ENCODE measurements at places on chromosomes 5 and 9. TPM values are rescaled to one million over a fixed set of nuclear protein-coding genes. Genes with fewer than 3 reads are reported as not detected.

DNA sequence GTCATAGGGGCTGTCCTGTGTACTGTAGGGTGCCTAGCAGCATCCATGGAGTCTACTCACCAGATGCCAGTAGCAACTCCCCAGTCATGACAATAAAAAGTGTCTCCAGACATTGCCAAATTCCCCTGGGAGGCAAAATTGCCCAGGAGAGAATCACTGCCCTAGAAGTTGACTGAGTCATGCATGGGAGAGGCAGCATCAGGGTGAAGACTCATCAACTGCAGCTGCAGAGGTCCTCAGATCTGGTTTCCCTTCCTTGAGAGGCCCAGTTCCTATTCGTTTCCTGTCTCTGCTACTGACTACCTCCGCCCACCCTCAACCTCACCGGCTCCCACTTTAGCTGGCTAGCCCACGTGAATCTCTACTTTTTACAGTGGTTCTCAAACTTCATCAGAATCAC, 88.6 kb upstream of the AGXT2 start:
- no peaks in the 10 kb centered on the region for H3K36me3 ChIP-seq
- no peaks in the 10 kb centered on the region for H3K27me3 ChIP-seq
- 0 out of 2 replicates have a peak, but pooled peaks cover 6% of the 10 kb centered on the region for H3K4me1 ChIP-seq
- DNase-seq: no peak
- no peak overlapping the region for H3K4me3 ChIP-seq

GRXCR2 gene
- total RNA-seq: 0.16 TPM

PCDHA3 gene
- total RNA-seq: not detected

DNA sequence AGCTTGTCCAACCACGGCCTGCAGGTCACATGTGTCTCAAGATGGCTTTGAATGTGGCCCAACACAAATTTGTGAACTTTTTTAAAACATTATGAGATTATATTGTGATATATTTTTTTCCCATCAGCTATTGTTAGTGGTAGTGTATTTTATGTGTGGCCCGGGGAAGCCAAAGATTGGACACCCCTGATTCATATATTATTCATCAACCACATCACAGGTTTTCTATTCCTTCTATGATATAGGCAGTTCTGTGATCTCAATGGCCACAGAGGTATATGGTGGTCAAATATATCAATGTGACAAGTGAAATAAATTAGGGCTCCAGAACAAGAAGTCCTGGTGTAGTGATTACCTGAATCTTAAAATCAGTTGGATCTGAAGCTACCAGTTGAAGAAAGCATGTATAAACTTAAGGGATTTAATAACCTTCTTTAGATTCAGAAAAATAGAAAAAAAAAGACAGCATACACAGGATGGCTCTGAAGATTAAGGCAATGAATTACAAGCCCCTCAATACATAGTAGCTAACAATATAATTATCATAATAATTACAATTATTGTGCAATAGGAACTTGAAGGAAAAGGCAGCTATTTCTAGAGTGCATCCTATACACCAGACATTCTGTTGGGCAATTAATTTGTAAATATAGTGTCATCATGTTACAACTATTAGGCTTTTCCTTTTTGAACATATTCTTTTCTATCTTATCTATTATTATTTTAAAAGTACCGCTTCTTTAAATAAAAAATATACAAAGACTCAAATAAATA, 530.4 kb upstream of the PTPRD start:
- H3K27me3 ChIP-seq: no peaks in the 10 kb centered on the region
- no peak for DNase-seq
- no peaks in the 10 kb centered on the region for H3K36me3 ChIP-seq
- no peak overlapping the region for H3K4me3 ChIP-seq
- H3K27ac ChIP-seq: no peak overlapping the region
- no peaks in the 10 kb centered on the region for H3K4me1 ChIP-seq

FOXD4 gene
- total RNA-seq: 0.93 TPM

HTR1A gene
- total RNA-seq: not detected

DNA sequence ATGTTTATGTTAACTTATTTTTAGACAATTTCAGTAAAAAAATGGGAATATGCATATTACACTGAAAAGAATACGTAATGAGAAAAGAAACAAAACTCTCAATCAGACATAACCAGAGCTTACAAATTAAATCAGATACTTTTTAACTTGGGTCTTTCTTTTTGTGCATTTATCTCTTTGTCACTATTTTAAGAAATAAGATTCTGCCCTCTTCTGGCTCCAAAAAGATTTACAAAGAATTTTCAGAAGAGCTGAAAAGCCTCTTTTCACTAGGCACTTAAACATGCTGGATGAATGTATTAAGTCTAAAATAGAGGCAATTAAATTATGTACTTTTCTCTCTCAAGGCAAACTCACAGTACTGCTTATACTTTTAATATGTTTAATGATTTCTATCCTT, 55.5 kb downstream of the CEP120 start:
- no peaks in the 10 kb centered on the region for H3K36me3 ChIP-seq
- no peak overlapping the region for H3K27ac ChIP-seq
- H3K4me1 ChIP-seq: no peaks in the 10 kb centered on the region

- H3K4me1 ChIP-seq: peaks cover 8% of the 10 kb centered on the region
- no peak for DNase-seq
- H3K27ac ChIP-seq: no peak overlapping the region
- no peak overlapping the region for H3K4me3 ChIP-seq
- H3K27me3 ChIP-seq: no peaks in the 10 kb centered on the region
Observed at GRCh38 chr9:88953381-88954029, 37.8 kb upstream of the S1PR3 start.

Data from Caco-2 (cell line).